Activated CD4-positive, alpha-beta T cell treated with anti-CD3 and anti-CD28 coated beads, Interleukin-2, amount 50 U/mL, for 24 hours (primary cell): ENCODE measurements at places on chromosomes 7 and 10.

DNA sequence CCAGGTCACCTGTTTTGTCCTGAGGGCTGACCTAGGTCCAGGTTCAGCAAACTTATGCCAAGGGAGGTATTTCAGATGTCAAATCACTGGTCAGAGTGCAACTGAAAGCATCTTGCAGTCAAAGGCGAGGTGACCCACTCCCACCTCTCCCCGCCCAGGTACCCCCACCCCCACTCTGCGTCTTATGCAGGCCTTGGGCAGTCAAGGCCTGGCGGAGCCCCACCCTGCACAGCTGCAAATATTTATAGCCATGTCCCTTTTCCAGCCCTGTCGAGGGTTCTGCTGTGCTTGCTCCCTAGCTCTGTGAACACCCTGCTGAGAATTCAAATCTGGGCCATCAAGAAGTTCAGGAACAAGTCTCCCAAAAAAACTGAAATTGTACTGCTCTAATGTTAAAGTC, 40.6 kb upstream of the BMPR1A start:
- no peak for DNase-seq

DNA sequence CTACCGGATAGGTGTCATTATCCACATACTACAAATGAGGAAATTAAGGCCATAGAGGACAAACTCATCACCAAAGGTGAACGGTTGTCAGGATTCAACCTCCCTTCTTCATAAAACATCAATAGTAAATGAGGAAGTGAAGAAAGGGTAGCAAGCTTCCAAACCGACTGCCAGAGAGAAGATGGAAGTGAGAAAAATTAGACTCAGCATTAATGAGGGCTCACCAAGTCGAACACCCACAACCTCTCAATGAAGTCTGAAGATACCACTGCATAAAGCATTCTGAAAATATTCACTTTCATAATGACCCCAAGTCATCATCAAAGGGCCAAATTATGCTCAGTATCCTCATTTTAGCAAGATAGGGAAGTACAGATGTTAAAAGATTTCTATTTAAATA, 29.6 kb downstream of the ABCB4 start:
- DNase-seq: no peak

GRCh38 chr7:2691011-2691707, 3.2 kb downstream of the AMZ1 start:
- no peak for DNase-seq

- DNase-seq: no peak
These were observed 90.0 kb downstream of the NRP1 start for GRCh38 chr10:33244354-33244967.

DNA sequence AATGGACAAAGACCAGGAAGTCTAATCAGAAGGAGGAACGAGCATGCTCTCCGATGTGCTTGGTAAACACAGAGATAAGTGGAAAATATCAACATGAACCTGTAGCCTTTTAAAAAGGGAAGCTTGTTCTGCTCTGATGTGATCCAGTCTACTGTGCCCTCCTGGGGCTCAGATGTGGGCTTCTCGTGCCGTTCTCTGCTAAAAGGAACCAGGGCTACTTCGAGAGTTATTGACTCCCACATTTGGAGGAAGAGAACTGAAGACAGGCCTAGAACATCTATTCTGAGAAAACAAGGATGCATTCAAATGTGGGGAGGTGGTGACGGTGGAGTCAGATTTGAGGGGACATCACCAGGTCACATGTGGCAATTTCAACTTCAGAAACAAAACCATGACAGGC, 325.4 kb downstream of the GLRX3 start:
- DNase-seq: no peak

- no peak for DNase-seq
These were observed 269.1 kb downstream of the SUGCT start for GRCh38 chr7:40403703-40404476.

- DNase-seq: no peak
These were observed 122.0 kb downstream of the AGMO start for GRCh38 chr7:15439853-15440252.

GRCh38 chr7:94382746-94383145, 11.9 kb upstream of the COL1A2 start:
- no peak for DNase-seq

GRCh38 chr10:44927352-44927751, 16.2 kb downstream of the TMEM72 start:
- DNase-seq: no peak

- peak; percentile 99 for DNase-seq
These were observed at the start of gene ESYT2 for GRCh38 chr7:158829342-158830210. TSS of gene ESYT2 (minus strand) at chr7:158829509. CDS start at chr7:158829418, 91 bp downstream.

- DNase-seq: no peak
These were observed 28.0 kb downstream of the TMEM270 start for GRCh38 chr7:73888959-73889358.

- DNase-seq: no peak
These were observed 46.7 kb upstream of the FAM3C start for GRCh38 chr7:121442845-121443244.

DNA sequence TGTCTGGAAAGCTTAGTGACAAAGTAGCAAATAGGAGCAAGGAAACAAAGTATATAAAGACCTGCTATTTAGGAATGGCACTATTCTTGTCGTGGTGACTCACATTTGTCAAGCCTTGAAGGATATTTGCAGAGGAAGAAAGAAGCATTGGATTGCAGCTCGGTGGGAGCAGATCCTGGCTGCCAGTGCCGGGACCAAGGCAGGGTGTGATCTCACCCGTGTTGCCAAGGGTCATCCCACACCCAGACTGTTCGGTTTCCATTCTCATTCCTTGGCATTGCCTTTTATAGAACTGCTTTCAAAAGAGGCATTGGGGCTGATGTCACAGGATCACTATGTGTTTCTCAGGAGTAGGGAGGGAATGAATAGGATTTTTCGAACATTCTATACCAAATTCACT, 176.2 kb downstream of the GALNT17 start:
- DNase-seq: no peak

DNA sequence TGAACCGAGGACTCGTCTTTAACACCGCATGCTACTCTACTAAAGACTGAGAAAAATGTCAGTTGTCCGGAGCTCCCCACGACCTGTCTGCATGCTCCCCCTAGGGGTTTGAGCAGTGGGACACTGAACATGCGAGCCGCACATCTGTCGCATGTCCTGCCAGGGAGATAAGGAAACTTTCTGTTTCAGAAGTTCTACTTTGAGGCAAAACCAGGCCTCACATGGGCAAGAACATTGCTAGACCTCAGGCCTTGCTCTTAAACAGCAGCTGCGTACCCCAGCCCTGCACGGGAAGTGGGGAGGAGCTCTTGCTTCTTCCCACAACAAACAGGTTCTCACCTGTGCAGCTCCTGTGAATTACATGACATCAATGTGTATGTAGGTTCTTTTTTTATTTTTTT, 30.3 kb upstream of the HERPUD2 start:
- DNase-seq: no peak

DNA sequence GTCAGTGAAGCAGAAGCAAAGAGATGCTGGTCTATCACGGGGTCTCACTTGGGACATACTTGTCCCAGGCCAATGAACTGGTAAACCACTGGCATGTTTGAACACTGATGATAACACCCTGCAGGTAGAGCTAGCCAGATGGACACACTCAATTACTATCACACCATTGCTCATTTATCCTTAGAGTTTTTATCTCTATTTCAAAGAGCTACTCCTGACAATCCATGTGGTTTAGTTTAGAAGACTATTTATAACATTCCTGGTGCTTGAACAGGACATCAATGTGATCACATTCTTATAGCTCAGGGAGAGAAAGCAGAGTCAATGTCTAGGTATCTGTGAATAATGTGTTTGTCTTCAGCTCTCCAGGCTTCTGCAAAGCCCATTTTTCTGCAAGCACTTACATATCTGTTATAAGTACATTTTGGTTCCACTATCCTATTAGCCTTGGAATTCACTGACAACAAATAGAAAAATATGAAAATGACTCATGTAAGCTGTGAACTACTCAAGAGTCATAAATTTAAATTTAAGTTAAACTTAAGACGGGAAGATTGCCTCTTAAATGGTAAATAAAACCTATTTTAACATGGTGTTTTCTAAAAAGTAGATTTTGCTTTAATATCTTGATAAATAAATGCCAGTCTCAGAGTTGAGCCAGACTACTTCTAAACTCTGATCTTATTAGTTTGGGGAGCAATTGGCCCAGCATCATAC, 106.7 kb upstream of the MBL2 start:
- DNase-seq: no peak

DNA sequence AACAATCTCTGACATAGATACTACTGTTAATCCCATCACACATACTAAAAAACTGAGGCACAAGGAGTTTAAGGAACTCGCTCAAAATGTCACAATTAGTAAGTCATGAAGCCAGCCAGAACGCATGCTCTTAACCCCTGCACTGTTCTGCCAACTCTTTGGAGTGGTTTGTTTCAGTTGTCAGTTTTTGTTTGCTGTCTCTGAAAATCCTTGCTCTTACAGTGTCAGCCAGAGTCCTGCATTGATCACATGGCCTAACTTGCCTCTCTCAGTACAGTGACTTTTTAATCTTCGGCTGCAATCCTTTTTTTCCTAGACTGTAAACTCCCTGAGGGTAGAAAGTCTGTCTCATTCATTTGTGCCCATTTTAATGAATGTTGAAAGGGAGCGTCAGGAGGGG, 753.8 kb downstream of the AUTS2 start:
- no peak for DNase-seq

- DNase-seq: no peak
These were observed 17.9 kb downstream of the EBF3 start for GRCh38 chr10:129945941-129946760.

GRCh38 chr7:37977243-37977642, 56.8 kb downstream of the EPDR1 start:
- DNase-seq: no peak
